ENCODE measurements at places on chromosomes 3 and 15. TPM values are rescaled to one million over a fixed set of nuclear protein-coding genes. Genes with fewer than 3 reads are reported as not detected.

The TMEM41A gene
- 15.1 TPM for total RNA-seq

DNA sequence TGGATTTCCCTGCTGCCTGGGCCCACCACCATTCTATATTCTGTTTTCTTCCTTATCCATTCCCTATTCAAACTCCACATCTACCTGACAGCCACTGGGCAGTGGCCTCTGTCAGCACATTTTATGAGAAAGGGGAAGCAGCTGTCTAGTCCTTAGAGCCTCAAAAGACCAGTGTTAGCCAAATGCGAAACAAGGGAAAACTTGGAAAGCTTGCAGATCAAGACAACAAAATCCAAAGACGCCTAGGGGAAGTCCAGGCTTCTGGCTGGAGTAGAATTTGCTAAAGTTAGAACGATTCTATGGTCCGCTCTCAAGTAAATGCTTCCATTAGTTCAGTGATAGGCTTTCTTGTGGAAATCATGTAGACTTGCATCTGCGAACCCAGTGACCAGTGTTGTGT lies 39.4 kb upstream of the CHST2 start:
- DNase-seq: no peak

The PRC1 gene
- total RNA-seq: 5.7 TPM

DNA sequence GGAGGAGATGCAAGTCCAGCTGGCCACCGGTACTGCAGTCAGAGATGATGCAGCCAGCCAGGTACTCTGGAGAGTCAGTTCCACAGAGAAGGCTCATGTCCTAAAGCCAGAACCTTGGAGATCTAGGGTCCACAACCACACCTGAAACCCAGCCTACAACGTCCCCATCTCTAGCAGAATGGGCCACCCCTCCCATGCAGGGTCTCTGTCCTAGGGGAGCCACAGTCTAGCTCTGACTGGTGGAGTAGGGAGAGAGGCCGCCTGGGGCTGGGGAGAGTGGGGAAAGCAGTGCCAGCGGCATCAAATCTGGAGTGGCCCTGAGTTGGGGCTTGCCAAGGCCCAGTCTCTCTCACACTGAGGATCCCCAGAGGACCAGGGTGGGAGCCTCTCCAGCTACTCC lies 43.5 kb downstream of the PTH1R start:
- DNase-seq: peak; percentile 28

DNA sequence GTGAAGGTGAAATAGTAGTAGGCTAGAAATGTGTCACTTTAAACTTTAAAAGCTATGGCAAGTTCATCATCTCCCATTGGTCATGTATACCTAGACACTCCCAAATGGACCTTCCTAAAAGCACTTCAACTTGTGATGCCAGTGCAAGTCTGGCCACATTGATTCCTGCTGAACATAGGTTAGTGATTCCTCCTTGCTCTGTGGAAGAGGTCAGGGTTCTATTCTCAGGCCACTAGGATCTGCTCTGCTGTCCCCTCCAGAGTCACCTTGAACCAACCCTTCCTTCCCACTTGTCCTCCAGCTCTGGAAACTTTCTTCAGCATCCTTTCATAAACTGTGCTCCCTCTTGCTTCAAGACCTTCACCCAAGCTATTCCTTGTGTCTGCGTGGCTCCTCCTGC lies 301.7 kb downstream of the RPLP1 start:
- DNase-seq: no peak

The GNAT1 gene
- total RNA-seq: not detected

- DNase-seq: peak; percentile 61
These were observed 17.9 kb downstream of the ARHGEF3 start for GRCh38 chr3:56783644-56784447.

The ATP8B4 gene
- 16.5 TPM for total RNA-seq

- DNase-seq: no peak
These were observed 12.5 kb downstream of the ARPP21 start for GRCh38 chr3:35651851-35652250.

GRCh38 chr3:62209101-62209500 lies 164.2 kb downstream of the FEZF2 start:
- DNase-seq: no peak

DNA sequence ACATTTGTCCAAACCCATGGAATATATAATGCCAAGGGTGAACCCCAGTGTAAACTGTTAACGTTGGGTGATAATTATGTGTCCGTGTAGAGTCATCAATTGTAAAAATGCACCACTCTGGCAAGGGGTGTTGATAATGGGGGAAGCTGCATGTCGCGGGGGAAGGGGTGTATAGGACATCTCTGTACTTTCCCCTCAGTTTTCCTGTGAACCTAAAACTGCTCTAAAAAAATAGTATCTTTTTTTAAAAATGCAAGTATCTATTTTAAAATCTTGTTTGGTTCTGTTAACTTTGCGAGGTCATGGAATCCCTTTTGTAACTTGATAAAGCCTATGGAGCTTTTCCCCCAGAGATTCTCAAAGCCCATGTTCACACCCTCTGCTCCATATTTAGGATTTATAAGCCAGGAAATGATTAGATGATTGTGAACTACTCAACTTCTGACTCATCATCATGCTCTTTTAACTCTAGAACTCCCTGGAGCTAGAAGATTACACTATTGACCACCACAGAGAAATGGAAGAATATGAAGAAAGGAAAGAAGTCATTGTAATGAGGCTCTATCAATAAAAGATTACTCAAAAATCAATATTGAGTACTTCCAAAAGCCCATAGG lies 56.1 kb upstream of the C3orf49 start:
- no peak for DNase-seq

The CADPS gene
- 1.1 TPM for total RNA-seq

The AGTR1 gene
- 7.2 TPM for total RNA-seq

The LRTM1 gene
- total RNA-seq: not detected

The CLRN1 gene
- not detected for total RNA-seq

The CHRM5 gene
- total RNA-seq: 0.18 TPM

The SIDT1 gene
- total RNA-seq: 4.5 TPM

DNA sequence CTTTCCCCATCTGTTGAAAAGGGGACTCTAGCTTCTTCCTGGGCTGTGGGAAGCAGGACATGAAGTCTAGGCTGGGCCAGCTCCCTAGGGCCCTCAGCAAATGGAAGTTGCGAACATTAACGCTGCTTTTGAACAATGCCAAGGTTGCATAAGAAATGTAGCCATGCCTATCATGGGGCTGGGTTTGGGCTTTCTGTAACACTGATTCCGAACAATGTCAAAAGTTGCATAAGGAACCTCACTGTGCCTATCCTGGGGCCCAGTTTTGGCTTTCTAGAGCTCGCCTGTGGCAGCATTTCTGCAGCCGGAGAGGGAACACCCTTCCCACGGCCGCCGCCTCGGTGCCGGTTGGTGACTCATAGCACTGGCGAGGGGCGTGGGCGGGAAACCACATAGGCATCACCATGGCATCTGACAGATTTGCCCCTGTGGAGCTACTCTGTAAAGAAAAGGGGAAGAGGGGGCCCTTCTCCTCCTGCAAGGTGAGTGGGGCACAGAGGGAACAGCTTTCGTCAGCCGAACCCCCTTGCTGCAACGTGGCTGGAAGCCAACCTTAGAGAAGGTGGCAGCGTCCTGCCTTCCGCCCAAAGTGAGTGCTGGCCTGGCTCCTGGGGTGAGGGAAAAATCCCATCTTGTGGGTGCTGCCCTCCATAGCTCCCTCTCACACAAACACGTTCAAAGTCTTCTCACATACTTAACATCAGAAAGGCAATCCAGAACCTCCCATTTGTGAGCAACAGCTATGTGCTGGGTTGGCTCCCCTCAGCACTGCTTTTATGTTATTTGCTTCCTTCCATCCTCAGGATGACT lies 46.6 kb upstream of the ATP2B2 start:
- peak; percentile 70 for DNase-seq

The SEMA5B gene
- 10.1 TPM for total RNA-seq

DNA sequence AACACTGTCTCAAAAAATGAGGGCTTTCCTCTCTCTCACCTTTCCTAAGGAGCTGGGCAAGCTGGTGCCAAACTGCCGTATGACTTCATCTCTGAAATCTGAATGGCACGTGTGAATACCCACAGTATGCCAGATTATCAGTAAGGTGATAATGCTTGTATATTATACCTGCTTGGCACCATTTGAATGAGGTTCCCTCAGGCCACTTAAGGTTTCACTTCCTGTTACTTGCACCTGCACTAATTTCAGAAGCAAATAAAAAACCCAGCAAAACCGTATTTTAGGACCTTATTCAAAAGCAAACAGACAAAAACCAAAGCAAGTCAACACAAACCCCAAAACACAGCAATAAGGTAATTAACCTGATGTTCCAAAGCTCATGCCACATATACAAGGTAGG lies 19.7 kb downstream of the FOXP1 start:
- no peak for DNase-seq

GRCh38 chr3:27315003-27315402 lies 54.2 kb downstream of the NEK10 start:
- no peak for DNase-seq

The FETUB gene
- not detected for total RNA-seq

DNA sequence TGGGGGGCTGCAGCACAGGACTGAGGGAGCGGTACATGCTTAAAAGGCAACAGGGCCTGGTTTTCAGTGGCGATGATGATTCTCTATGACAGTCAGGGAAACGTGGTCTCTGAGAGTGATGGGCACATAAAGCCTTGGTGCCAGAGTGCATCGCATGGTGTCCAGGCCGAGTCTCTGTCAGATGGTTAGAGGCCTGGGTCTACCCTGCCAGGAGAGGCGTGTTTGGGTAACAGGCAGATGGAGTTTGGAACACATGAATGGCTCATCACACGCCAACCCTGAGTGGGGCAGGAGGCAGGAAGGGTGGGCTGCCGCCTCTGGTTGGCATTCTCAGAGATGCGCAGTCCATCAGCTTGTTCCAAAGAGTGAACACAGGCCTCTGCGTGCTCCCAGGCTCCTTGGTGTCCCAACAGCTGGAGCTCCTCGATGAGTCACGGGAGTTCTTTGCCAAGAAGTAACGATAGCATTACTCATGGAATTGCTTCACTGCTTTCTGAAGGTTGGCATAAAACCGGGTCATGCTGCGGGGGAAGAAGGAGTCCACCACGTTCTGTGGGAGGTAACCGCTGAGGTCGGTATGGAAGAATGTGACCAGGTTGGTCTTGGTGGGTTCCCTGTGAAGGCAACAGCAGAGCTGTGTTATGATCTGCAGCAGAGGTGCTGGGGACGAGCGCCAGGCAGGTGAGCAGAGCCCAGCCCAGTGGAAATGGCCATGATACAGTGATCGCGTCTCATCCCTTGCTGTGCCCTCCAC lies 11.0 kb downstream of the STARD5 start:
- DNase-seq: peak; percentile 75

The C3orf38 gene
- 29.1 TPM for total RNA-seq

Measured in sciatic nerve (tissue), 2 donors.